ENCODE measurements at places on chromosomes 1 and 21.

DNA sequence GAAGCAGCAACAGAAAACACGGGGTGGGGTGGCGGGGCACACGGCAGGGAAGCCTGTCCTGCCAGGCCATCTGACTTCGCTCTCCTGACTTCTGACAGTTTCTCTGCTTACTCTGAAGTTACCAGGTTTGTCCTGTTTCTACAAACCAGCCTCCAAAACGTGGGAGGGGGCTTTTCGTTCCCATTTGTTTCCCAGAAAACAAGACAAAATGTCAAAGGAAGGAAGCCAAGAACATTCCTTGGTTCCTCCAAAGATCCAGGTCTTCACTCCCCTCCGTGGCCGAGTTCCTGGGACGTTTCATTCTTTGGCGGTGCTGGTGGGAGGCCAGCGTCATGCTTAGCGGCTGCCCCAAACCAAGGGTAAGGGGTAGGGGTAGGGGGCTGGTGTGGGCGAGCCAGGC, 49.6 kb downstream of the MEGF6 start:
- H3K4me1 ChIP-seq: no peaks in the 10 kb centered on the region
- no peak overlapping the region for H3K4me3 ChIP-seq
- H3K27me3 ChIP-seq: no peaks in the 10 kb centered on the region
- H3K36me3 ChIP-seq: no peaks in the 10 kb centered on the region

DNA sequence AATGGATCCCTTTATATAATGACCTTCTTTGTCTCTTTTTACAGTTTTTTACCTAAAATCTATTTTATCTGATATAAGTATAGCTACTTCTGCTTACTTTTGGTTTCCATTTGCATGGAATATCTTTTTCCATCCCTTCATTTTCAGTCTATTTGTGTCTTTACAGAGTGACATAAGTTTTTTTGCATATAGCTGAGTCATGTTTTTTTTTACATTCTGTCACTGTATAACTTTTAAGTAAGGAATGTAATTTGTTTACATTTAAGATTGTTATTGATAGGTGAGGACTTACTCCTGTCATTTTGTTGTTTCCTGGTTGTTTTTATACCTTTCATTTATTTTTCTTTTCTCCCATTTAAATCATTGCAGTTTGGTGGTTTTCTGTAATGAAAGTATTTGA, 402.7 kb upstream of the ADGRL2 start:
- H3K36me3 ChIP-seq: no peaks in the 10 kb centered on the region
- no peak overlapping the region for H3K4me3 ChIP-seq
- no peaks in the 10 kb centered on the region for H3K27me3 ChIP-seq
- H3K27ac ChIP-seq: no peak overlapping the region
- no peaks in the 10 kb centered on the region for H3K4me1 ChIP-seq

- no peaks in the 10 kb centered on the region for H3K36me3 ChIP-seq
- peaks cover 2% of the 10 kb centered on the region for H3K27me3 ChIP-seq
- H3K27ac ChIP-seq: no peak overlapping the region
- H3K4me1 ChIP-seq: no peaks in the 10 kb centered on the region
Observed at GRCh38 chr1:248800459-248800858, 25.3 kb downstream of the SH3BP5L start.

DNA sequence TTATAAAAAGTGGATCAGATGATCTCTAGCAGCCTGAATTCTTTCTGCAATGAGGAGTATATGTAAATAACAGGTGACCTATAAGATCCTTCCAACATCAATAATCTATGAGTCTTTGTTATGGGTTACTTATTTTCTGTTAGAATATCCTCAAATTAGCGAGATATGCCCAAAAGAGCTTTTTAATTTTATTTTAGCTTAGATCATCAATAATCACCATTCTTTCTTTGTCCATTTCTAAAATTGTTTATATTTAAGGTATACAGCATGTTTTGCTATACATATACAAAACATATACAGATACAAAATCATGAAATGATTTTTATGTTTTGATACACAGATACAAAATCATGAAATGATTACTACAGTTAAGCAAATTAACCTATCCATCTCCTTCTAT, 11.8 kb downstream of the RABGAP1L start:
- H3K27ac ChIP-seq: no peak overlapping the region
- no peaks in the 10 kb centered on the region for H3K27me3 ChIP-seq
- H3K4me3 ChIP-seq: no peak overlapping the region
- H3K4me1 ChIP-seq: peaks cover 4% of the 10 kb centered on the region
- no peak for DNase-seq

DNA sequence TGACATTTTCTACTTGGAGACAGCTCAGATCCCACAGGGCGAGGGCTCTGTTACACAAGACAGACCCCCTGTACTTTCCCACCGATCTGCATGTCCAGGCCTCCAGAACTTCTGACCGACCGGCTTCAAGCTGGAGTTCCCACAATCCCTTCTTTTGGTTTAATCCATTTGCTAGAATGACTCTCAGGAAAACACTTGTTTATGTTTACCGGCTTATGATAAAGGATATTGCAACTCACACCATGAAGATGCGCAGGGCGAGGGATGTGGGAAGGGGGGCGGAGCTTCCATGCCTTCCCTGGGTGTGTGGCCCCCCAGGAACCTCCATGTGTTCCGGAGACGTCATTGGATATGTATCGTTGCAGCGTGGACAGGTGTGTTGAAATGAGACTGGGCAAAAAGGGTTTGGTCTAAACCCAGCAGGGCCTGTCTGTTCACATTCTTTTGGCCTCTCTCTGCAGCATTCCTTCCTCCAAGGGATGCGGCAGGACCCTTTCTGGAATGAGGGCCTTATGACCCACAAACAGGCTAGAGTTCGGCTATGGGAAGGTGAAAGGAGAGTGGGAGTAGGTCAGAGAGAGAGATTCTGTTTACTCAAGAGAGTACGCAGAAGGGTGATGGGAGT, 7.5 kb upstream of the IGSF5 start:
- no peaks in the 10 kb centered on the region for H3K36me3 ChIP-seq
- no peaks in the 10 kb centered on the region for H3K4me1 ChIP-seq
- no peak for DNase-seq
- H3K27me3 ChIP-seq: no peaks in the 10 kb centered on the region
- H3K27ac ChIP-seq: no peak overlapping the region
- no peak overlapping the region for H3K4me3 ChIP-seq

DNA sequence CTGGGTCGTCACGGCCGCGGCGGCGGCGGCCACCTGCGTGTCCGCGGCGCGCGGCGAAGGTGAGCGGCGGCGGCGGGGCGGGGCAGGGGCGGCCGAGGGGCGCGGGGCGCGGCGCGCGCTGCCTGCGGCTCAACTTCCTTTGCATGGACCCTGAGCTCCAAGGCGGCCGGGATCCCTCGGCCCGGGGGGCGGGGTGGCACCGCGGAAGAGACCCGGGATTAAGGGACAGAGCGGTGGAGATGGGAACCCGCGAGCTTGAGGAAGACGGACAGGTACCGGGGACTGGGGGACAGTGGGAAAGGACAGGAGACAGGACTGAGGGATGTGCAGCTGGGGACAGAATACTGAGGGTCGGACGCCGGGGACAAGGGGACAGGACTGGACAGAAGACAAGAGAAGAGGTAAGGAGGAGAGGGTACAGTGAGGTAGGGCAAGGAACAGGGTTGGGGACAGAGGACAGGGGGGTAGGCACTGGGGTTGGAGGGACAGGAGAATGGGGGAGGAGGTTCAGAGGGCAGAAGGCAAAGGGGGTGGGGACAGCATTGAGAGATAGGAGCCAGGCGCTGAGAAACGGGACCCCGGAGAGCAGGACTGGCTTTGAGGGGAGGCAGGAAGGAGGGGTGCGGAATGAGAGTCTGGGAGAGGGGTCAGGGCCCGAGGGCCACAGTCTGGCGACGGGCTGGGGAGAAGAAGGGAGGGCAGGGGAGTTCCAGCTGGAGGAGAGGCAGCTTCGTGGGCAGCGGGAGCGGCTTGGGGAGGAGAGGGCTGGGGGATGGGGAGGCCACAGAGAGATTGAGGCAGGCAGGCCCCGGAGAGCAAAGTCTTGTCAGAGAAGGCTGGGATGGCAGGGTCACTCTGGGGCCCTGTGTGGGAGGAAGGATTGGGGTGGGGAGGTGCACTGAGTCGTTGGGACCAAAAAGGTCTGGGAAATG, 648 bp downstream of the EPHA8 start:
- DNase-seq: no peak
- no peak overlapping the region for H3K4me3 ChIP-seq
- peaks cover 30% of the 10 kb centered on the region for H3K27me3 ChIP-seq
- no peaks in the 10 kb centered on the region for H3K4me1 ChIP-seq
- no peak overlapping the region for H3K27ac ChIP-seq

GRCh38 chr1:227541796-227542152, 21.6 kb upstream of the ZNF678 start:
- DNase-seq: no peak
- H3K4me3 ChIP-seq: peak overlapping the region; percentile 41
- H3K4me1 ChIP-seq: peaks cover 19% of the 10 kb centered on the region
- H3K27ac ChIP-seq: no peak overlapping the region
- H3K27me3 ChIP-seq: no peaks in the 10 kb centered on the region
- H3K36me3 ChIP-seq: no peaks in the 10 kb centered on the region
